ENCODE measurements at places on chromosomes 7 and 10.

- no peak for DNase-seq
Observed at GRCh38 chr7:95517870-95518269, 32.1 kb downstream of the ASB4 start.

DNA sequence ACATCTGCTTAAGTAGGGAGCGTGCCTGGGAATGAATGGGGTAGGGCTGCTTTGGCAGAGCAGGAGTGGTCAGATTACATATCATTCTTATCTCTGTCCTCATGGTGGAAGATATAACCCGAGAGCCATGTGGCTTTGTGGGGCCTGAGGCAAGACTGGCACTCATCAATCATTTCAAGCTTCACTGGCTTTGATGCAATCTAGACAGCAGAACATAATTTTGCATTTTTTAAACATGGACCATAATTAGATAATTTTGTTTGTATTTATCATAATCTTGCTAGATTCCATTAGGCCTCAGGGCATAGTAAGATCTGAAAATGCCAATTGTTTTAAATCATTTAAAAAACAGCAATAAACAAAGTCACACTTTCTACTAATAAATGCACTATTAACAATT lies 480.3 kb downstream of the NXPH1 start:
- no peak for DNase-seq

DNA sequence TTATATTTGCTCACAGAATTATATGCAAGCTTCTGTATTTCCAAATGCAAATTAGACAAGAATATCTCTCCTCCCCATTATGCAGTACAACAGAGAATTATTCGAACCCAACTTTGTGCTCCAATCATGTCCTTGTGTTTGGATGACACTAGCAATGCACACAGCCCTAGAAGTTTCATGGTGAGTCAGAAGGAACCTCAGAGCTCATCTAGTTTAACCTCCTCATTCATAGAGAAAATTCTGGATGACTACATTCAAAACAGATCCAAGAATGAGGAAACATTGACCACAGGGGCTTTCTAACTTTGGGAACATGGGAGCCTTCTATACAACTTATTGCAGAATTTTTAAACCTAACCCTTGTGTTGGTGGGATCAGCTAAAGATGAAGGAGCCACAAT lies 12.8 kb upstream of the ARID5B start:
- DNase-seq = no peak

- DNase-seq = no peak
Observed at GRCh38 chr10:35011771-35012191, 78.4 kb downstream of the CUL2 start.

DNA sequence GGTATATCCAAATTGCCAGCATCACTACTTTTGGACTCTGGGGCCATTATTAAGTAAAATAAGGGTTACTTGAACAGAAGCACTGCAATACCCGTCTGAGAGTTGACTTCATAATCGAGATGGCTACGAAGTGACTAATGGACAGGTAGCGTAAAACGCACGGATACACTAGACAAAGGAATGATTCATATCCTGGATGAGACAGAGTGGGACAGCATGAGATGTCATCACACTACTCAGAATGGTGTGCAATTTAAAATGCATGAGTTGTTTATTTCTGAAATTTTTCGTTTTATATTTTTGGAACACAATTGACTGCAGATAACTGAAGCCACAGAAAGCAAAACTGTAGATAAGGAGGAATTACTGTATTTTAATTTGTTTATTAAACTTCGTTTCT lies 421.5 kb upstream of the LRGUK start:
- DNase-seq = no peak
